Anterior cingulate cortex (tissue), 58 donors: ENCODE measurements at places on chromosomes 4 and X.

DNA sequence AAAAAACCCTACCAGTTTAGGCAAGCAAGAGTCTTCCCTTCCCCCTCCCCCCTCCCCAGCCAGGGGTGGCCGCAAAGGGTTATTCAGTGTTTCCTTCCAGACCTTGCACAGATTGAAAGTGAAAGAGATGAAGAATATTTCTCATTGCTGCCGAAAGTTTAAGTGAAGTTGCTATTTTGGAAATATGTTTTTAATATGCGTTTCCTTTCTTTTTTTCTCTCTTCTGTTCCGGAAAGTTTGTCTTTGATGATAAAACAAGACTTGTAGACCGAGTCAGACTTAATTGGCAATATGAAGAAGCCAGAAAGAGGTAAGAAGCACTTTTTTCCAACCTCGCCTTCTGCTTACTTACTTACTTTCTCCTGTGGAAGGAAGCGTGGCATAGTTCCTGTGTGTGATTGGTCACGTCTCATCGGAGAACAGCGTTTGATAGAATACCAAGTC lies 58.5 kb upstream of the CLCN4 start:
- no peak for DNase-seq

DNA sequence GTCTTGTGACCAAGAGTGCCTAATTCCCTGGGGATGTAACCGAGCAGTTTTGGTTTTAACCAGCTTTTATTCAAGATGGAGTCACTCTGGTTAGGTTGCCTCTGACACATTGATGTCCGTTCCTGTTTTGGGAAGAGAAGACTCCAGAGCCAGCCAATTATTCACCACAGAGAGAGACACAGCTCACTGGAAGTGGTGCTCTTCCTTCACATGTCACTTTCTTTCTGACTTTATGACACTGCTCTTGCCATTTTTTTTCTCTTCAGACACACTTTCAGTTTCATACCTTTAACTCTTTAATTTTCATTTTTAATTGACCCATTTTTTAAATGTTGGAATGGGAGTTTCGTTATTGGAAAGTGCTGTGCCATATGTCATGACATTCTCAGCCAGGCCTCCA lies 418.4 kb upstream of the FSTL5 start:
- DNase-seq: no peak

GRCh38 chr4:6659897-6660296 lies 19.4 kb downstream of the MRFAP1 start:
- no peak for DNase-seq

DNA sequence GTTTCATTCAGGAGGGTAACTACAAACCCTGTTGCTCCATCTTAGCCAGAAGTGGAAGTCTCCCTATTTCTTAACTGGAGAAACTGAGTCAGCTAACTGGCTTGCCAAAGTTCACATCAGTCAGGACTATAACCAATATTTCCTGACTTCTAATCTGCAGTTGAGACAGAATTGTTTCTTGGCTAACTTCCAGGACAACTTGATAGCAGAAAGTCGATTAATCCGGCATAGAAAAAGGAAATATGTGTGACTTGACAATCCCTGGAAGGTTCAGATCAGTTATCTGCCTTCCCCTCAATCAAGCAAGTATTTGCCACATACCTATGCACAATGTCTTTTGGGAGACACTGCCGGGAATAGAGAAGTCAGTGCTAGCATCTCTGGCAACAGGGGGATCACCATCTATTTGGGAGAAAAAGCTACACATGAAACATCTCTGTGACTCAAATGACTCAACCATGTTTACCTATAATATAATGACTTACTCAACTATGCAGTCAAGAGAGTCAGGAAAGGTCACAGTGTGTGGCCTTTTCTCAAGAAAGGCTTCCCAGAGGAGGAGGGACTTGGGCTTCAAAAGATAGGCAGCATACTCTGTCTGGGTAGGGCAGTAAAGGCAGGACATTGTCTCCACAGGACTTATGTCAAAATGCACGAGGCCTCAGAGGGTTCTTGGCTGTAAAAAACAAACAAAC lies 12.4 kb upstream of the LONRF3 start:
- DNase-seq: no peak

GRCh38 chr4:8334786-8335460 lies 65.4 kb downstream of the HTRA3 start:
- DNase-seq: no peak

DNA sequence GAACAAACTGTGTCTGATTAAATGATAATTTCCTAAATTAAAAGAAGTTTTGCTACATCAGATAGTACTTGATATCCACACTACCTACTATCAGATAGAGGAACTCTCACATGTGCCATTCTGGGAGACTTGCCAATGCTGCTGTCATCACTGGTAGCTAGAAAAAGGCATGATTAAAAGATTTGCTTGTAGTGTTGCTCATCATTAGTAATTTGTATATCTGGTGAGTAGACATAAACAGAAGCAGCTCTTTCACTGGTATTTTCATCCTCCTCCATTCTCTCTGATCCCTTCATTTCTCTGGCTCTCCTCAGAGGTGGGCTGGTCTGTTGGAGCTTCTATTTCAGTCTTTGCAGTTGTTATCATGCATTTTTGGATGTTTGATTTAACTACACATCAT lies 56.0 kb downstream of the SPRY1 start:
- no peak for DNase-seq

DNA sequence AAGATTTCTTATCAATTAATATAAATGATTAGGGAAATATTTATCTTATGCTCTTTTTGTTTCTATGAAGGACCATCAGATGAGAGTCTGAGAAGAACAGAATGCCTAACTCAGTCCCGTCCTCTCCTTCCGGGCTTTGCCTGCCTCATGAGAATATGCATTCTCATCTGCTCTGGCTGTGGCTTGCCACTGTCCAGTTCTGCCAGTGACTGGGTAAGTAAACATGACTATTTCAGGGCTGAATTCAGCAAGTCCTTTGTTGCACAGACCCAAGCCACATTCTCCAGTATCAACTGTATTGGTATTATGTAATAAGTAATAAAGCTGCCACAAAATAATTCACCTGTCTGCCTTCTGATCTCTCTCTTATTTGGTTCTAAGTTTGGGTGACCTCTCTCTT lies 110.7 kb downstream of the WDFY3 start:
- DNase-seq: peak; percentile 57

- no peak for DNase-seq
Measured at GRCh38 chrX:29555465-29556091, 659.8 kb upstream of the MAGEB2 start.

GRCh38 chr4:38529189-38530115 lies 134.5 kb upstream of the KLF3 start:
- DNase-seq: no peak

DNA sequence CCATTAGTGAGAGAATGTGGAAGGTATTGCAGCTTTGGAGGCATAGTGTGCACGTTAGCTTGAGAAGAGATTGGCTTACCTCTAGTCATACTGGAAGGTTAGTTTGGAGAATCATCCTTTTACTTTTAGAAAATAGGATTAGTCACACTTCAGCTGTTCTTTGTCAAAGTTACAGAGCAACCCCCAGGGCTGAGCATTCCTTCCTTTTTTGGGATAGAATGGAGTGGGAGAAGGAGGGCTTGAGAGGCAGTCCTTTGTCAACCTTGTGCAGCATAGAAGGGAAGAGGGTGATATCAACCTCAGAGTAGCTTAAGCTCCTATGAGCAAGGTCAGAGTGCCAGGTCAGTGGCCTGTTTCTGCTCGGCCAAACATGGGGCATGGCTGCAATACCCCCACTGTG lies 8.6 kb upstream of the MBNL3 start:
- no peak for DNase-seq

DNA sequence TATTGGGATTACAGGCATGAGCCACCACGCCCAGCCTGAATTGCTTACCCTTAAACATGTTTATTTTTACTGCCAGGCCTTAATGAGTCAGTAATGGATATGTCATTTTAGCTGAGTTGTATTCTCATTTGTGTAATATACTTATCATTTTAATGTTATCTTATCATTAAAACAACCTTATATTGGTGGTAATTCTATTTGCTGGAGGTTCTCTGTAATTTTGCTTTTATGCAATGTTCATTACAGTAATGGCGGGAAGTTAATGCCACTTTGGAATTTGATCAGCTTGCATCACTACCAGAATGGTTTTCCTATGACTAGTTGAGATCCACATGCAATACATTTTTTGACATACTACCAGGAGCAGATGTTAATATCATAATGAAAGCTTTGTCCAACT lies 6.3 kb upstream of the PGAM4 start:
- DNase-seq: no peak

- DNase-seq: no peak
Measured at GRCh38 chr4:78629991-78630541, 78.5 kb downstream of the ANXA3 start.

GRCh38 chr4:25939330-25939729 lies 25.3 kb downstream of the SMIM20 start:
- no peak for DNase-seq

DNA sequence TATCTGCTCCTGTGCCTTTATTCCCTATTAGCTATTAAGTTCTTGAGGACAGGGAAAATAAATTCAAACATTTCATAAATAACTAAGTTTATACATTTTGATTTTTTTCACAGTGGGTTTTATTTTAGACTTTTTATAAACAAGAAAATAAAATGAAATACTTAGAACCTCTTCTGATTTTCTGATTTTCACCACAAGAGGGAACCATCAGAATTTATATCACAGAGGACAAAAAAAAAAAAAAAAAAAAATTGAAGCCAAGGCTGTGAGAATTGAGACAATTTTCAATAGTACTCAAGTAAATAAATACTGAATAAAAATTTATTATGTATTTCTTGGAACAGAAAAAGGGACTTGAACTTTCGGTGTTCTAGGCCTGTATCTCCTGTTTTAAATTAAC lies 288.1 kb downstream of the SH3BGRL start:
- DNase-seq: no peak

GRCh38 chrX:43699475-43699874 lies 43.4 kb downstream of the MAOA start:
- DNase-seq: no peak

DNA sequence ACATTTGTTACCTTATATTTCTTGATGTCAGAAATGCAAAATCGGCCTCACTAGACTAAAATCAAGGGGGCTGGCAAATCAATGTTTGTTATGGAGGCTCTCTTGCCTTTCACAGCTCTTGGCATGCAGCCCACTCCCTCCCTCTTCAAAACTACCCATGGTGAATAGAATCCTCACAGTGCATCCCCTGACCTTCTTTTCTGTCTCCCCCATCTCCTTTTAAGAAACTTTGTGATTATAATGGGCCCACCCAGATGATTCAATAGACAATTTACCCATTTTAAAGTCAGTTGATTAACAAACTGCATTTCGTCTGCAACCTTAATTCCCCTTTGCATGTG lies 184.0 kb downstream of the PCDH7 start:
- DNase-seq: no peak

GRCh38 chr4:124018383-124019317 lies 622.1 kb downstream of the SPRY1 start:
- DNase-seq: no peak

GRCh38 chr4:100372432-100372831 lies 145.4 kb downstream of the EMCN start:
- no peak for DNase-seq

GRCh38 chr4:3335385-3335784 lies 42.6 kb downstream of the RGS12 start:
- no peak for DNase-seq

DNA sequence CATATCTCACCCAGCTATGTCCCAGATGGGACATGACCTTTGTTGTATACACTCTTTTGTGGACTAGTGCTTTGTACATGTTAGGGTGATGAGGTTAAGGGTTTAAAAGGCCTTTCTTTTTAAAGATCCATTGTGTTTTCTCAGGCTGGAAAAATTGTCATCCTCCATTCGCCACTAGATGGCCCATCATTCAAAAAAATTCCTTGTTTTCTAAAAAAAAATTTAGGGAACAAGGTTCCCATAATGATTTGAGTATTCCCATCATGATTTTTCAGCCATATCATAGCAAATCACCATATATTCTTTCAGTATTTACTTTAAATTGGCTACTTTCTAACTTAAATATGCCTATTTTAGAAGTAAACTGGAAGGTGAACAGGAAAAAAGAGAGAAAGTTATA lies 91.9 kb upstream of the TMEM164 start:
- no peak for DNase-seq

DNA sequence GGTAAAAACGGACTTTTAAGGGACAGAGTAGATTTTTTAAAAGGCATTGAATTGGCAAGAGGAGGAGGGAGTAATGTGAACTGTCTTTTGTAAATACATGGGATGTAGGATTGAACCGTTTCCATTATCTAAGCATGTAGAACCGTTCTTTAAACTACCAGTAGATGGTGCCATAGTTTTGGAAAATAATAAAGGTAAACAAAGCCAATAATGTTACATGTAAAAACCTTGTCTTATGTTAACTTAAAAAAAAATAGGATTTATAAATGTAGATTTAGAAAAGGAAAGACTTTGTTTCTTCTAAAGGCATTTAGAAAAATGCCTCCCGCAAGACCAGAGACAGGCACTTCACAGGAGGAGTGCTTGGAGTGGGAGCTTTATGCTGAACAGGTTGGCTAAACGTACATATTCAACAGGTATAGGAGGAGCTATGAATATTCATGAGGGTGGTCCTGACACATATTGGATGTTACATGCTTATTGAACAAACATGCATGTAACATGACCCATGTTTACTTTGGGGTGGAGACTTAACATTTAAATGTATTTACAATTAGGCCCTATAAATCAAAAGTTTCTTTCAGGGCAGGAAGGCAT lies 45.5 kb upstream of the FAM241A start:
- no peak for DNase-seq

- DNase-seq: peak; percentile 15
Measured at GRCh38 chr4:185597532-185598188, 62.4 kb upstream of the PDLIM3 start.

GRCh38 chrX:118579417-118579816 lies 83.8 kb downstream of the DOCK11 start:
- DNase-seq: no peak

DNA sequence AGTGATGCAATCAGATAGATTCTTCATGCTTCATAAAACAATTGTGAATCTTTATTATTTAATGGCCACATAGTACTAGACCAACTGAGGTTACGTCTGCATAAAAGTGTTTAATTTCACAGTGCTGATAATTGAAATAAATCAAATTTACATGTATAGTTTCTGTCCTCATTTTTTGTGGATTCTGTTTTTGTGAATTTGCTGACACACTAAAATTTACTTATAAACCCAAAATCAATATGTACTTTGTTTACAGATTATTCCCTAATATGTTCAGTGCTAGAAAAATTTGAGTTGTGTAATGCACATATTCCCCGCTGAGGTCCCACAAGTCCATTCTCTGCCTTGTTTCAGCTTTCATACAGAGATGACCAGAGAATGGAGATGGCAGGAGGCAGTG lies 759.8 kb downstream of the CENPC start:
- no peak for DNase-seq

GRCh38 chr4:23364167-23364566 lies 525.7 kb downstream of the PPARGC1A start:
- no peak for DNase-seq

- DNase-seq: no peak
Measured at GRCh38 chr4:13182133-13182532, 302.0 kb downstream of the RAB28 start.

DNA sequence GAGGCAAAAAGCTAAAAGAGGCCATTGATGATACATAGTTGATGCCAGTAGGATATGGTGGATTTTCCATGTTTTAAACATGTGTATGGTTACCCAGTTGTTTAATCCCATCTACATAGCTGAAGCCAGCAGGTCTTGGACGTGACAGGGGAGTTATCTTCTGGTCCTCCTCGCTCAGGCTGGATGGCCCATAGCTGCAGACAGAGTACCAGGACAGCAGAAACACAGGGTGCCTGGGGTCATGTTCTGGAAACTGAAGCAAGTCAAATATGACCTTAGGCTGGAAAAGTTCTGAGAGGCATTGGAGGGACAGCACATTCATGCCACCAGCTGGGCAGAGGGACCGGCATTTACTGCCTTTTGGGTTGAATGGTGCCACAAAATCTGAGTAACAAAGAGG lies 118.0 kb upstream of the GPC4 start:
- DNase-seq: no peak

- peak; percentile 98 for DNase-seq
Measured at GRCh38 chr4:169619958-169620879, at the start of gene CLCN3. Gene CLCN3, plus strand, starts transcription at chr4:169620578. Its CDS starts 15,351 bp downstream, at chr4:169635929.
